Karpas-422 (cell line): ENCODE measurements at places on chromosomes 5 and 9. TPM values are rescaled to one million over a fixed set of nuclear protein-coding genes. Genes with fewer than 3 reads are reported as not detected.

The PAPPA gene
- 0.14 and 0.30 TPM in 2 replicates for total RNA-seq

The ANKRD18A gene
- total RNA-seq = not detected in 2 replicates

The SAPCD2 gene
- total RNA-seq = 18.6 and 53.2 TPM in 2 replicates

The IFNB1 gene
- 0.51 TPM in 1 of 2 replicates, not detected in the other for total RNA-seq

The HMCN2 gene
- not detected in 2 replicates for total RNA-seq

The FABP6 gene
- total RNA-seq = 0.69 and 0.97 TPM in 2 replicates

The IGFBPL1 gene
- total RNA-seq = not detected in 2 replicates

The GFPT2 gene
- total RNA-seq = 11.7 TPM in 1 of 2 replicates, not detected in the other

The LRRC19 gene
- total RNA-seq = not detected in 2 replicates

The STXBP1 gene
- total RNA-seq = 3.1 and 3.6 TPM in 2 replicates

The TBCA gene
- 324 and 442 TPM in 2 replicates for total RNA-seq

The FGF10 gene
- not detected in 2 replicates for total RNA-seq

DNA sequence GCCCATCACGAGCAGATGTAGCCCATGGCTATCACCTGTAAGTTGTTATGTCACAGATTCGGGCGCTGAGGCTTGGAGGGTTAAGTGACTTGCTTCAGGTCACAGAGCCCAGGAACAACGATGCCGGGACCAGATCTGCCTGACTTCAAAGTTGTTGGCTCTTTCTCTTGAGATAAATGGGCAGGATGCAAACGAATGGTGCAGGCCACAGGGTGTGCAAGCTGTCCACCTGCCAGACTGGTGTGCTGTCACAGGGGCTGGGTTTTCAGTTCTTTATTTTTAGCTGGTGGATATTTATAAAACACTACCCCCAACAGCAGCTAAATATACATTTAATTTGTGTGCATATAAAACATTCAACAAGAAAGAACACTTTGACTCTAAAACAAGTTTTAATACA is 17.7 kb upstream of the PHYKPL start:
- DNase-seq = peak; percentile 78

GRCh38 chr9:70566066-70566465 is 151.6 kb upstream of the KLF9 start:
- no peak for DNase-seq

- DNase-seq = no peak
Observed at GRCh38 chr9:134210511-134210907, 46.1 kb upstream of the RNU6ATAC start.

DNA sequence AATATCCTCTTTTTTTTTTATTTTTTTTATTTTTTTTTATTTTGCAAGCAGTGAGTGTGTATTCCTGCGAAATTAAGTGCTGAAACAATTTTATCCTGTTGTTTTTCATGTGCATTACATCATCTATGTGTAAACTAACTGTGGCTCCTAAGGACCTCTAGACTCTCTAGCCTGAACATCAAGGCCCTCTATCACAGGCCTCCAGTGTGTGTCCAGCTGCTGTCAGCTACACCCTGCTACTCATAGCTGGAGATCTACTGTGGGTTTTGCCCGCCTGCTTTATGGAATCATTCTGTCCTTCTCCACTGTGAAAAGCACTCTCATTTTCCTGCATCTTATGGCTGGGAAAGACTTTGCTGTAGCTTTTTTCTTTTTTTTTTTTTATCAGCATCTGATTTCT is 157.8 kb downstream of the KCTD16 start:
- DNase-seq = no peak

DNA sequence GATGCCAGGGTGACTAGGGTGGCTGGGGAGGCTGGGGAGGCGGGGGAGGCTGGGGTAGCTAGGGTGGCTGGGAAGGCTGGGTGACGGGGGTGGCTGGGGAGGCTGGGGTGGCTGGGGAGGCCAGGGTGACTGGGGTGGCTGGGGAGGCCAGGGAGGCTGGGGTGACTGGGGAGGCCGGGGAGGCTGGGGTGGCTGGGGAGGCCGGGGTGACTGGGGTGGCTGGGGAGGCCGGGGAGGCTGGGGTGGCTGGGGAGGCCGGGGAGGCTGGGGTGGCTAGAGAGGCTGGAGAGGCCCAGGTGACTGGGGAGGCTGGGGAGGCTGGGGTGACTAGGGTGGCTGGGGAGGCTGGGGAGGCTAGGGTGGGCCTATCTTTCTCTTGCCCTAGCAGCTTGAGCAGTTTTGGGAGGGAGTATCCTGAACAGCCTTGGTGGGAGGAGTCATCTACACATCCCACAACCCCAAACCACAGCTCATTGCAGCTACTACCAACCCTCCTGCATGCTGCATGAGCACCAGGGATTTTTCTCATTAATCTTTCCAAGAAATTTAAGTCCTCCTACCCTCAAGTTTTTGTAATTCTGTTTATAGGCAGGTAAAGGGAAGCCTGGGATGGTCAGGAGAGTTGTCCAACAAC is 203.2 kb upstream of the IRX1 start:
- DNase-seq = no peak

DNA sequence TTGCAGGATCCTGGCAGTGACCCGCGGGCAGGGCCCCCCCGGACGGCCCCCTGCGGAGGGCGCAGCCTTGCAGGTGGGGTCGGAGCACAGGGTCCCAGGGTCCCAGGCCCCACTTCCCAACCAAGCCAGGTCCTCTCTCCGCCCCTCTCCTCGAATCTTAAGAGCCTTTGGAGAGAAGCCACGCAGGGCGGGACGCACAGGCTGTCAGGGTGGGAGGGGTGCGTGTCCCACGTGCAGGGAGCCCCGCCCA is 18.4 kb upstream of the EGFL7 start:
- DNase-seq = no peak

- no peak for DNase-seq
Observed at GRCh38 chr5:59361454-59361853, 532.1 kb downstream of the PDE4D start.

GRCh38 chr9:10062629-10063395 is 550.0 kb downstream of the PTPRD start:
- no peak for DNase-seq

- DNase-seq = no peak
Observed at GRCh38 chr9:78030553-78031443, 813 bp downstream of the GNAQ start.

GRCh38 chr5:176665517-176665916 is 18.2 kb downstream of the TSPAN17 start:
- no peak for DNase-seq

DNA sequence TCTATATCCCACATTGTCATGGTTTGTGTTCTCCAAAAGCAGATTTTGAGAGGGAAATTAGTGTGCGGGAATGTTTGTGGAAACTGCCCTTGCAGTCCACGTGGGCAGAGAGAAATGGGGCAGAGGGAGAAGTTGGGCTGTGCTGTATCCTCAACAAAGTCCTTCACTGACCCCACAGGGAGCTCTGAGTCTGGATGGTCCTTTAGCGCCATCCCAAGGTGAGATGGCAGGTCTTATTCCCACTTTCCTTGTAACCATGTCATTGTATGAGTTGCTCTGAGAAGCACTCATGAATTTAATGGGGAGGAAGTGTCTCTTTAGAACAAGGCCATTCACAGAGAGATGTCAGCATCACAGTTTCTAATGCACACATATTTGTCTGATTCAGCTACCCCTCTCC is 127.1 kb downstream of the ANKRD18B start:
- no peak for DNase-seq

- no peak for DNase-seq
Observed at GRCh38 chr5:89698028-89698427, 711.5 kb downstream of the CETN3 start.

DNA sequence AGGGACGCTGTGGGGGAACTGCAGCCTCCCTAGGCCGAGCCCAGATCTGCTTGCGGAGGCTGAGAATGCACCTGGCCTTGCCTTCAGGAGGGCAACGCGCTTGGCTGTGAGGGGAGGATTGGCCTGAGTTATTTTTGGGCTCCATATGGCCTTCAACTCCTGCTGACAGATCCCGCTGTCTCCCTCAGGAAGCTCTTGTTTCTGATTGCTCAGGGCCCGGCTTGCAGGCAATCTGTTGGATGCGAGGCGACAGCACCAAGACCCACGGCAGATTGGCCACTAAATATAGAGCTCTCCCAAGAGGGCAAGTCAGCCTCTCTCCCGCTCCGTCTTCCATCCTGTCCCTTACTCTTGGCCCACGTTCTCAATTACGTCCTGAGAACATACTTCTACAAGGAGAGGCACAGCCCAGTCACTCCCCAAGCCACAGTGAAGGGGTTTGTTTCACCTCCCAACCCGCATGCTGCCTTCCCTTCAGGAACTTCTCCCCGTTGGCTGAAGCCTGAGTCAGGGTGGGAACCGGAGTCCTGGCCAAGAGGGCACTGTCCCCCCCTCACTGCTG is 53.6 kb downstream of the RASGEF1C start:
- DNase-seq = peak; percentile 30
